NCI-H2107 (cell line): ENCODE measurements at places on chromosomes 6 and 20.
A peak's percentile ranks its signal among the peaks of the same experiment; 100 is the strongest.

GRCh38 chr6:98764373-98764911 lies 69.9 kb upstream of the POU3F2 start:
- DNase-seq, result no peak

GRCh38 chr20:13810446-13810845 lies 25.6 kb downstream of the NDUFAF5 start:
- no peak for DNase-seq

- no peak for DNase-seq
These were observed 60.4 kb upstream of the FOXQ1 start for GRCh38 chr6:1251198-1252155.

DNA sequence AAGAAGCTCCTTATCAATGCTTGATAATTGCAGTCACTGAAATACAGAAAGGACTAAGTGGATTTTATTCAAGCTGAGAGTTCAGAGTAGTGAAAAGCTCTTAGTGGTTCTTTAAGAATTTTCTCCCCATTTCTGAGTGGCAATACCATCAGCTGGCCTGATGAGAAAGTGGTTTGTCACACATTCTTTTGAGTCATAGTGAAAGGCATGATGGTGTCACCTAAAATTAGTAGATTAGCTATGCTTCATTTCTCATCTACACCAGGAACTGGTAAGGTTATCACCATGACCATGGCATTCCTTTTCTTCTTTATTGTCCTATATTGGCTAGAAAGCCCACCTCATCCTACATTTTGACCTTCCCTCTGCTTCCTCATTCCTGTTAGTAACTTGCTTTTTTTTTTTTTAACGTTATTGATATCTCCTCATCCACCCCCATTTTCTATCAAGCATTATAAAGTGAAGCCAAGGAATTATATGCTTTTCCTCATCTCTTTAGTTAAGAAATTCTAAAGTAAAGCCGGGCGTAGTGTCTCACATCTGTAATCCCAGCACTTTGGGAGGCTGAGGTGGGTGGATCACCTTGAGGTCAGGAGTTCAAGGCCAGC lies 67.4 kb upstream of the LOC128125822 start:
- DNase-seq, result no peak

DNA sequence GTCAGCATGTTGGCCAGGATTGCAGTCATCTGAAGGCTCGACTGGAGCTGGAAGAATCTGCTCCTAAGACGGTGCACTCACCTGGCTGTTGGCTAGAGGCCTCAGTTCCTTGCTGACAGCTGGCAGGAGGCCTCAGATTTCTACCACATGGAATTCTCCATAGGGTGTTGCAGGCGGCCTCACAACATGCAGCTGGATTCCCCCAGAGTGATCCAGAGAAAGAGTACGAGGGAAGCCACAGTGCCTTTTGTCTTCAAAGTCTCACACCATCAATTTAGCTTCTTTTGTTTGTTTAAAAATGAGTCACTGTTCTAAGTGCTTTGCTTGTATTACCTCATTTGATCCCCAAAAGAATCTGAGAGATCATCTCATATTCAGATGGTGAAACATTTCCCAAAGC lies 65.5 kb upstream of the FYN start:
- DNase-seq, result no peak

- no peak for DNase-seq
These were observed 648.8 kb upstream of the AGPAT4 start for GRCh38 chr6:161922631-161923119.

GRCh38 chr6:156410649-156411048 lies 366.5 kb upstream of the ARID1B start:
- no peak for DNase-seq

- DNase-seq, result no peak
These were observed 136.7 kb upstream of the CARMIL1 start for GRCh38 chr6:25142506-25142905.

- peak; percentile 69 for DNase-seq
These were observed at the start of gene TRERF1 for GRCh38 chr6:42451333-42452170. TSS of gene TRERF1 (minus strand) at chr6:42451926. CDS start at chr6:42269590, 182,336 bp downstream.

GRCh38 chr6:108638993-108639392 lies 78.3 kb downstream of the FOXO3 start:
- no peak for DNase-seq

DNA sequence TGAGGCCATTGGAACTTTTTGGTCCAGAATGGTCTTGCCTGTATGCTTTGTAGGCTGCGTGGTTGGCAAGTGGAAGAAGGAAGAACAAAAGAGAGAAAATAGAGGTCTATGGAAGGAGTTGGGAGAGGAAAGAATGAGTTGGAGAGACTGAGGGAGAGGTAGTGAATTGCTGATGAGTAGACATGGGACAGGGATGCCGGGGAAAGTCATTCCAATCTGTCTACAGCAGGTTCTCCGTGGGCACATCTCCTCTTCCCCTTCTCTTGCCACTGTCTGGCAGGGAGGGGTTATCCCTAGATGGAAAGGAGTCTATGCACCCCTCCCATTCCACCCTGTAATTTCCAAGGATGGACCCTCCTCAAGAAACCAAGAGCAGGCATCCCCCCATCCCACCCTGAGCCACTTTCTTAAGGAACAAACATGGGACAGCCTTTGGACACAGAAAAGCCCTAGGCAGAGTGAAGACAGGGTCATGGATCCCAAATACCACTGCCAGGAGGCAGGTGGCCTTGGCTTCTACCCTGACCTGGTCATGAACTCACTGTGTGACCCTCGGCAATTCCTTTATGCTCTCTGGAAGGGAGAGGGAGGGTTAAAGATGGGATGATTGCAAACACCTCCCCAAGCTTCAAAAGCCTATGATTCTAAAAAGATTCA lies 196.9 kb downstream of the LRFN2 start:
- no peak for DNase-seq

GRCh38 chr20:21125072-21125848 lies 622 bp upstream of the KIZ start:
- no peak for DNase-seq

DNA sequence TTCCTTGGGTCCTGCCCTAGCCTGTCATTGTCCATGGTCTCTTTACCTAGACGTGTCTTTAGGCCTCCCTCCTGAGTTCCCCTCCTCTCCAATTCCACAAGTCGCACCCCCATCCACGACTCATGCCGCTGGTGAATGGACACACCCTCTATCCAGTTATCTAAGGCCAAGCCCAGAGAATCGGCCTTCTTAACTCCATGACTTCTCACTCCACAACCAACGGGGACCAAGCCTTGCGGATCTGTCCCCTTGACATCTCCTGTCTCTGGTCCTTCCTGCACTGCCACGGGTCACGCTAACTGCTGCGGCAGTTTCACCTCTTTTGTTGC lies 7.0 kb upstream of the RREB1 start:
- no peak for DNase-seq

DNA sequence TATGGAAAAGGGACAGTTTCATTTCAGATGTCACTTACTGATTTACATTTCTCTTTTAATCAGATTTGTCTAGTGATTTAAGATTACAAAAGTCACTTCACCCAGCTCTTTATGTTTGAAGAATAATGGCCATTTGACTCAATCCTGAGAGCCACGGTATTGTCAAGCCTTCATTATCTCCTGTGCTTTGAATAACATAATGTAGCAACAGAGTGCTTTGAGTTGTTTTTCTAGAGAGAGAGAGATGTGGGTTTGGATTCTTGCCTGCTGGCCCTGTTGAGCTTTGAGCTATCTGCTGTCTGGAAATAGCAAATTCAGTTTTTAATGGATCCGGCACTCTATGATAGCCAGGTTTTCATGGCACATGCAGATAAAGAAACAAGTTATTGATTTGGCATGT lies 478.4 kb upstream of the SOX4 start:
- peak; percentile 50 for DNase-seq

DNA sequence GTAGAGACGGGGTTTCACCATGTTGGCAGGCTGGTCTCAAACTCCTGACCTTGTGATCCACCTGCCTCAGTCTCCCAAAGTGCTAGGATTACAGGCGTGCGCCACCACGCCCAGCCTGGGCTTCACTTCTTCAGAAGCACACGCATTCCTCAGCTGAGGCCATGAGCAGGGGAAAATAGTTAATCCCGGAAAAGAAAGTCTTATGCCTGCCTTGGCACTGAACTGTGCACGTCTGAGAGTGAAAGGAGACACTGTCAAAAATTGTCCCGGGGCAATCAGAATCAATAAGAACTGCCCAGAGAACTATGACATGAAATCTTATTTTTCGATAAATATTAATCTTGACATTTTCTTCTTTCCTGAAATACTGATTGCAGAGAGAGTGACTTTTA lies 2.8 kb downstream of the BTN2A2 start:
- DNase-seq, result no peak

- no peak for DNase-seq
These were observed 46.2 kb downstream of the ADNP start for GRCh38 chr20:50885068-50885467.

DNA sequence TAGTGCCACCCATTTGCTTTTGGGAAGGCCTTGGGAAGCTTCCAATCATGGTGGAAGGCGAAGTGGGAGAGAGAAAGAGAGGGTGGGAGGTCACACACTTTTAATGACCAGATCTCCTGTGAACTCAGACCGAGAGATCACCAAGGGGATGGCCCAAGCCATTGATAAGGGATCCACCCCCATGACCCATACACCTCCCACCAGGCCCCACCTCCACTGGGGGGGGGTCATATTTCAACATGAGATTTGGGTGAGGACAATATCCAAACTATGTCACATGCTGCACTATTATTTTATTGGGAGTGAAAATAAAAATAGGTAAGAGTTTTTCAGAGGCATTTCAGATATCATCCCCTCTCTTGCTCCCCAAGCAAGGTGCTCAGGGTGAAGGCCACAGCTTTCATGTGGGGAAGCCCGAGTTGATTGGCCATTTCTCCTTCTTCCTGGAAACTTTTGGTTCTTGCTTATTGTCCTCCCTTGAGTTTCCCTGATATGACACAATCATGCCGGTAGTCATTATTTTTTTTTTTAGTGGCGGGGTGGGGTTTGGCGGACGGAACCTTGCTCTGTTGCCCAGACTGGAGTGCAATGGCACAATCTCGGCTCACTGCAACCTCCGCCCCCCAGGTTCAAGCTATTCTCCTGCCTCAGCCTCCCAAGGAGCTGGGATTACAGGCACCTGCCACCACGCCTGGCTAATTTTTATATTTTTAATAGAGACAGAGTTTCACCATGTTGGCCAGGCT lies 15.2 kb downstream of the GMPR start:
- DNase-seq, result no peak

DNA sequence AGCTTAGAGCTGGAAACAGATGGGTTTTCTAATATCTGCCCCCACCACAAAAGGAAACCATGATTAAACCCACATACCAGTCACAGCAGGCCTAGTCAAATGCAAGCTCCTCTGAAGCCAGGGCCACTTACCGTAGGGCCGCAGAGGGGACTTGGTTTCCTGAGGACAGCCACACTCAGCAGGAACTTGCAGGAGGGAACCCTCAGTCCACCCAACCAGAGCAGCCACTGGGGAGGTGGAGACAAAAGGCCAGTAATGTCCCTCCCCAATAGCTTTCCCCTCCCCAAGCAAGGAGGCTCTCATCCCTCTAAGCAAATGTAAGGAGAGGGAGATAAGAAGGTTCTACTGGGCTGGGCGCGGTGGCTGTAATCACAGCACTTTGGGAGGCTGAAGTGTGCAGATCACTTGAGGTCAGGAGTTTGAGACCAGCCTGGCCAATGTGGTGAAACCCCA lies 384.4 kb upstream of the JARID2 start:
- DNase-seq, result no peak

DNA sequence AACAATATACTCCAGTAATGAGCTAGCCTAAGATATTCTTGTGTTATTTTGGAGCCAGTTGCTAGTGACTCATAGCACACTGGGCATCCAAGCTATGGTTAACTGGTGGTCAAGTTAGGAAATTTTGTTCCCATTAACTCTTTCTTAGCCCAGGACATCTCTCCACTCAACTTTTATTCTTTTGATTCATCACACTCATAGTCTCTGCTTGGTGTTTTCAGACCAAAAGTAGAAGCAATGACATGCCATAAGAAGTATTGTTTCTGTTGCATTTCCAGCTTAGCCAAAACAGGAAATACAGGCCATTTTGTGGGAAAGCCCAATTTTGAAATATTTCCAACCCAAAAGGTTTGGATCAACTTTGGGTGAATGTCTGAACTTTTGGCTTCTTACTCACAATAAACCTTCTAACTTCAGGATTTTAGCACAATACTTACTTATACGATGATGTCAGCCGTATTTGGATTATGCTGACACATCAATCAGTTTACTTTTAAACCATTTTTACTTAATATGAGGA lies 31.6 kb upstream of the CCN2 start:
- no peak for DNase-seq

- DNase-seq, result no peak
These were observed 109.9 kb upstream of the TIAM2 start for GRCh38 chr6:154885214-154885613.

- DNase-seq, result no peak
These were observed 14.8 kb downstream of the PLA2G7 start for GRCh38 chr6:46720401-46720800.

DNA sequence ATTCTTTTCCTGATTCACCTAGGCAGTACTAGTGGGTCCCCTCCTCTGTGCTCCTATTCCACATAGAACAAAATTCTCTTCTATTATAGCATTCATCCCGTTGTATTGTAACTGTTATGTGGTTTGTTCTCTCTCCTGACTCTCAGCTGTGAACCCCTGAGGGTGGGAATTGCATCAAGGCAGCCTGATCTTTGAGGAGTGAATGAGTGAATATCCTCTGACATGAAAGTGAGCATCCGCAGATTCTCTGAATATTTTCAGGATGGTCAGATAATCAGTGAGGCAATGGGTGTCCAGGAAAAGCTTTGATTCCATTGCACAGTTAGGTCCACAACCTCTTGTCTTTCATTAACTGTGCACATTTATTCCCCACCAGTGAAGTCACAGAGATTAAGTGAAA lies 67.6 kb upstream of the SLC22A23 start:
- no peak for DNase-seq

GRCh38 chr6:151916075-151916474 lies 108.6 kb downstream of the ESR1 start:
- DNase-seq, result no peak

DNA sequence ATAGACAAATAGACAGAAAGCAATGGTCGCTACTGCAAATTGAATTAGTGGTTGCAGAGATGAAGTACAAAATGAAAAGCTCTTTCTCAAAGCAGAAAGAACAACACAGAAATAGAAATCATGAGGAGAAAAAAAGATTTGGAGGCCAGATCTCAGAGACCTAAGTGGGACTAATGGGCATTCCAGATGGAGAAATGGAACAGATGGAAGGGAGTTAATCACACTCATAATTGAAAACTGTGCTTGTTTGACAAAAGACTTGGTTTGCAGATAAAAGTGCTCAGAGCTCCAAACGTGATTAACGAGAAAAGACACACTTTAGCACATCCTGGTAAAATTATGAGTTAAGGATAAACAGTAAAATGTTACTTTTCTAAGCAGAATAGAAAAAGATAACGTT lies 58.1 kb upstream of the SNRPB2 start:
- no peak for DNase-seq

GRCh38 chr6:16196984-16197546 lies 41.3 kb upstream of the GMPR start:
- no peak for DNase-seq

GRCh38 chr20:17852323-17852722 lies 116.3 kb downstream of the SNX5 start:
- DNase-seq, result no peak

GRCh38 chr6:45741437-45742171 lies 274.1 kb downstream of the CLIC5 start:
- no peak for DNase-seq
